GM23338 (cell line): ENCODE measurements at places on chromosomes 7 and 10. TPM values are rescaled to one million over a fixed set of nuclear protein-coding genes. Genes with fewer than 3 reads are reported as not detected.

GRCh38 chr10:111018021-111018420 is 58.8 kb upstream of the ADRA2A start:
- DNase-seq, result no peak

- DNase-seq, result no peak
These were observed 378.6 kb upstream of the PRKCQ start for GRCh38 chr10:6958711-6959110.

GRCh38 chr10:114173603-114173920 is 441 bp downstream of the CCDC186 start:
- DNase-seq, result peak; percentile 56

DNA sequence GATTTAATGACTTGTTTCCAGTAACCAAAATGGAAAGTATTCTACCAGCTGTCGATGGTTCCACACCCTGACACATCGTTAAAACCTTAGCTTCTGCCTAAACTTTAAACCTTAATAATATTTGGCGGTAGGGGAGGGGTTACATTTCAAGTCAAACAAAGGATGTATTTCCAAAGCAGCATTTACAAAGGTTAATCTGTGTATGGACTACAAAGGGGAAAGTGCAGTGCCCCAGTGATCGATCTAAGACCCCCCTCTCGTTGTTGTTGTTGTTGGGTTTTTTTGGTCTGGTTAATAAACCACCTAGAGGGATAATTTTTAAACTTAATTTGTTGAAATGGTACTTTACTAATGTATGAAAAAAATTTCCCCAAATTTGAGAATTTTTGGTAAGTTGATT is 1.1 kb upstream of the STEAP2 start:
- no peak for DNase-seq

- DNase-seq, result no peak
These were observed 51.3 kb downstream of the TSPAN12 start for GRCh38 chr7:120806669-120807068.

Gene RARRES2
- total RNA-seq, result 164 and 169 TPM in 2 replicates

GRCh38 chr7:21450076-21450475 is 22.2 kb downstream of the SP4 start:
- DNase-seq, result no peak

DNA sequence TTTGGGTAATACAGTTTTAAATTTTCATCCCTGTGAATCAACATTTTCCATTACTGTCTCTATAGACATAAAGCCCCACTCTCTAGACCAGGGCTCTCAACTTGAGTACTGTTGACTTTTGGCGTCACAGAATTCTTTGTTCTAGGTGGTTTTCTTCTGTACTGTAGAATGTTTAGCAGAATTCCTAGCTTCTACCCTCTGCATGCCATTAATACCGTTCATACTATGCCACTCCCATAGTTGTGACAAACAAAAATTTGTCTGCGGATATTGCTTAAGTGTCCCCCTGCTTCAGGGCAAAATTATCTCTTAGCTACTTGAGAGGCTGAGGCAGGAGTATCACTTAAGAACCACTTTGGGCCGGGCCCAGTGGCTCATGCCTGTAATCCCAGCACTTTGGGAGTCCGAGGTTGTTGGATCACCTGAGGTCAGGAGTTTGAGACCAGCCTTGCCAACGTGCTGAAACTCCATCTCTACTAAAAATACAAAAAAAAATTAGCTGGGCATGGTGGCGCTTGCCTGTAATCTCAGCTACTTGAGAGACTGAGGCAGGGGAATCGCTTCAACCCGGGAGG is 57.3 kb upstream of the NRG3 start:
- no peak for DNase-seq

Gene ZNF862
- total RNA-seq, result 1.6 and 2.3 TPM in 2 replicates

Gene DKK1
- total RNA-seq, result not detected in 2 replicates

DNA sequence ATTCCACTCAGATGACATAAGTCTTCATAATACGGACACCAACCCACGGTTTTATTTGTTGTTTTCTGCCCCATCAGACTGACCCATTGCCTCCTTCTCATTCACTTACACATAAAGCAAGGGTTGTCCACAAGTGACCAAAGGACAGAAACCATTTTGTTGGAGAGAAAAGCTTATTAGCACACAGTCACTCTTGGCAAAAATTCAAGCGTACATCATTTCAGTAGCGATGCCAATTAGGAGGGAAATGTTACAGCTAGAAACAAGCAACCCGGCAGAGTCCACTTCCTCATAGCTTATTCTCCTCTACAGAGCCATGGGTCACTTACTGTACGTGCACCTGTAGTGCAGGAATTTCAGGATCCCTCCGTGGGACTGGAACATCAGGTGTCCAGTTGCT is 23.0 kb downstream of the ABLIM1 start:
- DNase-seq, result no peak
